ENCODE measurements at places on chromosomes 5 and 9.

DNA sequence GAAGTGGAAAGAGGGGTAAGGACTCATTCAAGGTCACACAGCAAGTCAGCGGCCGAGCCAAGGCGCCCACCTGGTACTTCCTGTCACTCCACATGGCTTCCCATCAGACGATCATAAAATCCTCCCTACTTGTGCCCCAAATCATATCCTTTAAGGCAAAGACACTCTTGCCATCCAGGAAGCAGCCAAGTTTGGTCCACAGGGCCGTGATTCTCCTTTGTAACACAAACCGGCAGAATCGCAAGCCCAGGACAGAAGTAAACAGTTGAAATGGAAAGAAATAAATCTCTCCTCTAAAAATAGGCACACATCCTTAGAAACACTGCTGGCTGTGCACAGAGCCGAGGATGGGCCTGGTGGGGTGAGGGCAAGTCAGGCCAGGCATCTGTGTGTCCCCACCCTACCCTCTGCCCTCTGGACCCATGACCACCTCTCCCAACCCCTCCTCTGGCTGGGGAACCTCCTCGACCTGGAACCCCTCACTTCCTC is 30.5 kb downstream of the TMOD1 start:
- DNase-seq: no peak

GRCh38 chr5:69494452-69494851 is 1.9 kb downstream of the OCLN start:
- DNase-seq: no peak

DNA sequence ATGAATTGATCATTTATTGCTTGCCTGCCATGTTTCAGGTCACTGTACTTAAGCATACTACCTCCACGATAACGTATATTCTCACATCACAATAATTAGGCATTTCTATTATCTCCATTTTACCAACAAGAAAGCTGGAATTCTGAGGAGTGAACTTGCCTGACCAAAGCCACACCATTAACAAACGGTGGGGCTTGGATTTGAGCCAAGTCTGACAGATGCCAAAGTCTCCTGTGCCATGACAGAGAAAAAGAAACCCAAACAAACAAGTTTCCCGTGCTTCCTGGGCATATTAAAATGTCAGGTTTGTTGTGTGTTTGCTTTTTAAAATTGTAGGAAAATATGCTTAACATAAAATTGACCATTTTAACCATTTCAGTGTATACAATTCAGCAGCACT is 40.8 kb upstream of the KCNV2 start:
- no peak for DNase-seq

DNA sequence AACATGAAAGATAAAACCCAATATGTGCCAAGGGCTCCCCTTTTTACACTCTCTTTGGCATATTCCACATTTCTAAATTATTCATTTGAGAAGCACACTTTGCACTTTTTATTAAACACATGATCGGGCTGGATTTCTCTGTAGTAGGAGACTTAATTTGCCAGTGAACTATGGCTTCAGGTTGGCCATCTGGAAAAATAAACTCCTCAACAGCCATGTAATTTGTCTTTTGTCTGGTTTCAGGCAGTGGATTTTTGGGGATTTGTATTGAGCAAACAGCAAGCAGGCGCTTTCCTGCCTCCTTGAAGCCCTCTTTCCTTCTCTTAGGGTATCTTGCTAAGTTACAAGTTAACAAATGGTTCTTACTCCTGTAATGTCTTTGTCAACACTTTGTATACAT is 73.0 kb upstream of the DMRTA1 start:
- DNase-seq: no peak

GRCh38 chr9:91920630-91921350 is 29.2 kb downstream of the ROR2 start:
- DNase-seq: no peak

DNA sequence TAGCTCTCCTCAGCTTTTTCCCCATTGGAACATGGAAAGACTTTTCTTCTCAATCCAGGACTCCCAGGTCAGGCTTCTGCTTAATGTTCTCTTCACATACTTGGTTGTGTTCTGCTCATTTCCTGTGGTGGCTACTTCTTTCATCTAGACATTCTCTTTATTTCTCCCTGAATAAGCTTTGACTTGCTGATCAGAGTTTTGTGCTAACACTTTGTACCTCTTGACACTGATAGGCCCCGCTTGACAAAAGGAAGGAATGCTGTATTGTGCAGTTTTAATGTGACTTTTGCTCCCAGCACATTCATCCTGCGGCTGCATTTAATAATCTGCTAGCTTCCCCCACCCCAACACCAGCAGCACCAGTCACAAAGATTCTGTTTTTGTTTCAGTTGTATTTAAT is 90.9 kb upstream of the MINAR2 start:
- DNase-seq: no peak

DNA sequence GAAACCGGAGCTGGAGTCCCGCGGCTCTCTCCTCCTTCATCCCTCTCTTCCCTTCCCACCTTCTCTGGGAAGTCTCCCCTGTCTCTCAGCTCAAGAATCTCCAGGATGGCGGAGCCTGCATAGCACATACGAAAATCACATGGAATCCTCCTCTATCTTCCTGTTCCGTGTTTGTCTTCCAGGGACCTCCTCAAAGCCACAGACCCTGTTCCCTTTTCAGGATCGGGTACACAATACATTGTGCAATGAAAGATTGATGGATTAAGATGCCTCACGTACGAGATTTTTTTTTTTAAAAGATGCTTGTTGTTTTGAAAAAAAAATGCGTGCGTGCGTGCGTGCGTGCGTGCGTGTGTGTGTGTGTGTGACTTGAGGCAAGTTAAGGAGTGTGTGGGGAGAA is 46.6 kb upstream of the OLFM1 start:
- no peak for DNase-seq

GRCh38 chr5:180605554-180606214 is 14.4 kb upstream of the SCGB3A1 start:
- DNase-seq: peak; percentile 7
